ENCODE measurements at places on chromosomes 4 and X.
A peak's percentile ranks its signal among the peaks of the same experiment; 100 is the strongest.

GRCh38 chr4:53645108-53645507, 53.8 kb upstream of the LNX1 start:
- no peak for DNase-seq

DNA sequence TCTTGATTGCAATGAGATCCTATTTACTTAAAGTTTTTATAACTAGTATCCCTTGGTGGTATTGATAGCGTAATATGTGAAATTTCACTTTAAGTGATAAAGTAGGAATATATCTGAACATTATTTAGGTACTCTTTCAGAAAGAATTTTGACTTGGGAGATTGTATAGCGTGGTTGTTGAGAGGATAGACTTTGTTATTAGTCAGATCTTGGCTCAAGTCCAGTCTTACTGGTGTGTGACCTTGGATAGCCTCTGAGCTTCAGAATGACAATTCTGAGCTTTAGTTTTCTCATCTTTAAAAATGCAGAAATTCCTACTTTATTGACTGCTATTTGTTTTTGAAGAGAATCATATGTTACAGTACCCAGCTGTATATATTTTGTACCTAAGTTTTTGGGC, 32.6 kb downstream of the DCK start:
- DNase-seq = no peak

- DNase-seq = peak; percentile 72
Measured at GRCh38 chr4:83083925-83084475, 30.5 kb downstream of the PLAC8 start.

DNA sequence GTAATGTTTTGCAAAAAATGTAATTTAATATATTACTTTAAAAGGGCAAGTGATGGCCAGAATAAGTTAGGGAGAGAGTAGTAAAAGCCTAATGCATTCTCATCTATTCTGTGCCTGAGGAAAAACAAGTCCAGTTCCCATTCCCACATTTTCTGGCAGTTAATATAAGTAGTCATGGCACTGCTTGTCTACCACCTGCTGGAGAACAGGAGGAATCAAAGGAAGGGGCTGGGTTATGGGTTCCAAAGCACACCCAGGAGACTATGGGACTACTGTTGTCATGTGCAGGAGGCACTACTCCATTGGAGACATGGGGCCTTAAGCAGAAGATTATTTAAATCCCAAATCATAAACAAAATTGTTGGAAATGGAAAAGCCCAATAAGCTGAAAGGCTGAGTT, 2618.6 kb downstream of the ARAP2 start:
- no peak for DNase-seq

DNA sequence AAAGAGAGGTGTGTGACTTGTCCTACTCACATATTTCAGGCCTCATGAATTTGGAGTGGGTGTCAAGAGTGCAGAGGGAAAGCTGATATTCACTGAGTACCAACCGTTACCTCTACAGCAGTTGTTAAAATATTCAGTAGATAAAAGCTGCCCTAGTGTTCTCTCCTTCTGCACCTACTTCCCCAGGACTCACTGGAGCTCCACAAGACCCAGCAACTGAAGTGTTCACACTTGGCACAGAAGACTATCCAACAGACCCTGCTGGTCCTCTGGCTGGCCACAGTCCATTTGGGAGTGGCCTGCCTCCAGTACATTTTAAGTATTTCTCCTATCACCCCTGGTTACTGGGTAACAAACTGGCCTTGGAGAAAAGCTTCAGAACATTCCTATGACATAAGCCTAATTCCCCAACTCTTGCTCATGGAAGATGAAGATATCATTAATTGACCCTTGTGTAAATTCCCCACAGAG, 70.8 kb downstream of the PPARGC1A start:
- DNase-seq = no peak

GRCh38 chr4:48445704-48446103, 37.4 kb upstream of the SLC10A4 start:
- no peak for DNase-seq

DNA sequence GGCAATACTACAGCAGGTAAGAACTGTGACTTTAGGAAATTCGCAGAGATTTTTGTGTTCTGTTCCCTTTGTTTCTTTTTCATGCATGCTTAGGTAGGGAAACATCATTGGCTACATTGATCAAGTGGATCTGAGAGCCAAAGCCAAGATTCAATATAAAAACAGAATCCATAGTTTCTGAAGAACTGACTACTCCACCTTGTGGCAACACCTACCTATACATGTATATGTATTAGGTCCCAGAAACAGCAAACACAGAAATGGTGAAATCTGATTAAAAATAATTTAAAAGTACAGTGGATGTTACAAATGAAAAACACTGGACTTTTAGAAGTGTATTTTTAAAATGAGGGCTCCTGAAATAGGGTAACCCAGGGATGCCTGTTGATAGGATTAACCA, 322.6 kb upstream of the MAOA start:
- DNase-seq = peak; percentile 5

- DNase-seq = no peak
Measured at GRCh38 chr4:62881901-62882300, 1527.3 kb downstream of the TECRL start.

DNA sequence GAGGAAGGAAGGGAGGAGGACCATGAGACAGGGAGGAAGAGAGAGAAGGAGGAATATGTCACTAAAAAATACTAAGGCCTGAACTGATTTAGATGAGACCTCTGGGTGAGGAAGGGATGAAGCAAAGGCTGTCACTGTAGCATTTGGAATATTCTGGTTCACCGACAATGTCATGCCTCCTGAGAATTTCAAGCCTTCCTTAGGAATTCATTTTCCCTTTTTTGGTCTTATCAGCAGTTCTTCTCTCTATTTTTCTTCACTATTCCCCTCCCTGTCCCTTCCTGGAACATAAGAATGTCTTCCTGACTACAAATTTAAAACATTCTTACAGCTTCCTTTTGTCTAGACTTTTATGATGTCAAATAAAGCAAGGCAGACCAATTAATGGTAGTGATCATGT, 527.8 kb downstream of the INPP4B start:
- DNase-seq = no peak

- DNase-seq = no peak
Measured at GRCh38 chrX:19666950-19667349, 151.6 kb upstream of the MAP3K15 start.

DNA sequence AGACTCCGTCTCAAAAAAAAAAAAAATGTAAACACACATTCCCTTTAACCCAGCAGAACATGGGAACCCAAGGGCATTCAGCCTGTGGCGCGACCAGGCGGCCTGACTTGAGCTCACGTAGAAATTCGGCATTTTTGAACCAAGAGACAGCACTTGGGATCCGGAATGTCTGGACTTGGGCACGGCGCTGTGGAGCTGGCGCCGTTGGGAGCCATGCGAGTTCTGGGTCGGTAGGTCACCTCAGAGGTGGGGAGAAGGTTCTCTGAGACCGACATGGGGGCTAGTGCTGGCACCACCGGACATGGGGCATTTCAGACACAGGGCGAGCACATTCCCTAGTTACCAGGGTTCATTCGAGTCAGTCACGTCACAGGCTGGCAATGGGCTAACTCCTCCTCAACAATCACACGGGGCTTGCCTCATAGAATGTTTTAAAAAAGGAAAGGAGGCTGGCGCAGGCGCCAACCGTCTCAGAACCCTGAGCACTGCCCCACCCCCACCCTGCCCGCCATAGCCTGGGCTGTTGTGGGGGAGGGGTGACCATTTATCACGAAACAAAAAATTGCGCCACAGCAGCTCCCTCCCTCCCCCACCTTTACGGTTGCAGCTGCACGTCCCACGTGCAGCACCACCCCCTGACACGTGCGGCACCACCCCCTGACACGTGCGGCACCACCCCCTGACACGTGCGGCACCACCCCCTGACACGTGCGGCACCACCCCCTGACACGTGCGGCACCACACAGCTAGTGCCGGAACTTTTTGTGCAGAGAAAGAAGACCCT, at the start of gene TEX28:
TEX28 (minus strand) TSS at position 334 of the 784 bp plus-strand sequence. CDS start 3,007 bp downstream, outside the sequence.
- no peak for DNase-seq

DNA sequence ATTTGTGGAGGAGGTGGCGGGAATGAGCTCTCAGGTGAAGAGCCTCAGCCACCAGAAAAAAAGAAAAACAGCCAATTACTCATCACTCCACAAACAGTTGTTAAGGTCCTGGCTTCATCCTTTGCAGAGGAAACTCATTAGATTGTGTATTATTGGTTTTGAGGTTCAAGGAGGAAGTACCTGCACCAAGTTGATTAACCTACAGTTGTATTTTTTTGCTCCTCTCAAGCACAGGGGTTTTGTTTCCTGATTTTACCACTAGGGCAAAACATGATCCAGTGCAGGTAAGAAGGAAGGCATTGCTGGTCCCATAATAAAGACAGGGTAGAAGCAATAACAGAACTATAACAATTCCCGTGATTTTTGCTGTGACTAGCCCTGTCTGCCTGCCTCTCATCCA, 84.0 kb upstream of the QRFPR start:
- DNase-seq = no peak

- no peak for DNase-seq
Measured at GRCh38 chr4:165872461-165873297, at the start of gene TLL1. Gene TLL1, plus strand, starts transcription at chr4:165873237. Its CDS starts 668 bp downstream, at chr4:165873905.

DNA sequence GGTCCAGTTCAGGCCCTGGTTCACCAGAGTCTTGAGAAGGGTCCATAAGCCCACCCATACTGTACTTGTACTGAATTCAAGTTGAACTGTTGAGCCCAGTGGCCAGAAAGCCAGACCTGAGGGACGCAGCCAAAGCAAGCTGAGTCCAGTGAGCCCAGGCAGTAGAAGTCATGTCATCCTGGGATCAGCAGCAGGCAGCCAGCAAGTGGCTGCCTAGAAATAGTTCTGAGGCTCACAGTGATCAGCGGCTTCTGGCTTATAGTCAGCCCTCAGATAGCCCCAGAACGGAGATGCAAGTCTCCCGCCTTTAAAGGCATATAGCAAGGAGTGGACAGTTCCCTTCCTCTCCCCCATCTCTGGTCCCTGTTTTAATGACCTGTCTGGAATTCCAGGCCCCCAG, 347.1 kb downstream of the FBXW7 start:
- DNase-seq = no peak

- DNase-seq = peak; percentile 36
Measured at GRCh38 chr4:38803833-38804653, 548 bp downstream of the TLR1 start.

- no peak for DNase-seq
Measured at GRCh38 chr4:98462487-98462886, 195.9 kb downstream of the TSPAN5 start.

DNA sequence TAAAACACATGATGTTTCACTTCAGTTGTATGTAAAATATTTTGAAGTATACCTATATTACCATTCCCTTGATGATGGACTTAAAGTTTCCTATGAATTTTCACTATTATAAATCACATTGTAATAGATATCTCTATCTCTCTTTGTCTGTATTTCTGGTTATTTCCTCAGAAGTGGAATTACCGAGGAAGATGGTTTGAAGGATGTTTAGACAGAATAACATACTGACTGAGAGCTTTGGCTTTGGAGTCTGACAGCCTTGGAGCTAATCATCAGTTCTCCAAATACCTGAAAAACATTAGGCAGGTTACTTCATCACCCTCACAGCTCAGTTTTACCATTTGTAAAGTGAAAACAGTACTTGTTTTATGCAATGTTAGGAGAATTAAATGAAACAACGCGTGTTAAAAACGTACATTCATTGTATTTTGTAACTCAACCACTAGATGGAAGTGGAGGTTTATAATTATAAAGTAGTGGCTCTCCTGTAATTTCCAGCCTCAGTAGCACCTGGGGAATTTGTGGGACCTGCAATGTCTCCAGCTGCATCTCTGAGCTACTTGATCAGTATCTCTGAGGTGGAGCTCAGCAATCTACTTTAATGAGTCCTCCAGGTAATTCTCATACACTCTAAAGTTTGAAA, 14.3 kb downstream of the JCHAIN start:
- DNase-seq = peak; percentile 2

DNA sequence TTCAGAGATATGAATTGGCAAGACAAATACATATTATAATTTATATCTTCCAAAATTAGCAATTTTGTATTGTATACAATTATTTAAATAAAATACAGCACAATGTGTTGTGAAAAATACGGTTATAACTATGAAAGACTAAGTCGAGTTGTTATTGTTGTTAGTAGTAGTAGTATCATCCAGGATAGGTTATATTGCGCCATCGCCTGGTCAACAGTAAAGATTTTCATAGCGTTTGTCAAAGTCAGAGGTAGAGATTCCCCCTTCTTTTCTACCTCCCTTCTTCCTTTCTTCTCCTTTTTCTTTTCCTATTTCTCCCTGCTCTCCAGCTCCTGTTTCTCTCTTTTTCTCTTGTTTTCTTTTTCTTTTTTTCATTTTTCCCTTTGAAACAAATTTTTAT, 499.1 kb upstream of the EPHA5 start:
- DNase-seq = no peak

DNA sequence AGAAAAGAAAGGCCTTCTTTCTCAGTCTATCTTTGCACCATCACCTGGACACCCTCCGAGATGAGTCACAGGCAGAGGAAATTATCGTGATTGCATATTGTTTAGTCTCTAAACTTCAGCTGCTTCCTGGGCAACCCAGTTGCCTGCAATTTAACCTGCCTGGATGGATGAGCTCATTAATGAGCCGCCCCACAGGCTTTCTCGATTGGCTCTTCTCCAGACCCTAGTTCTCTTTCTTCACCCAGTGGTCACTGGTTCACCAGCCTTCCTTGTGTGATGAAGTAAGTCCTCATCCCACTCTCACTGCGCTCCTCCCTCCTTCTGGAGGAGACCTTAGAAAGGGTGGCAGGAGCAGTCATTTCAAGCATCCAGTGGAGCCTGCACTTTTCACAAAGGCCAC, 94.4 kb downstream of the SOWAHB start:
- DNase-seq = no peak

- no peak for DNase-seq
Measured at GRCh38 chr4:23888421-23889319, 1.2 kb downstream of the PPARGC1A start.

GRCh38 chr4:42819863-42820514, 72.5 kb upstream of the GRXCR1 start:
- no peak for DNase-seq

DNA sequence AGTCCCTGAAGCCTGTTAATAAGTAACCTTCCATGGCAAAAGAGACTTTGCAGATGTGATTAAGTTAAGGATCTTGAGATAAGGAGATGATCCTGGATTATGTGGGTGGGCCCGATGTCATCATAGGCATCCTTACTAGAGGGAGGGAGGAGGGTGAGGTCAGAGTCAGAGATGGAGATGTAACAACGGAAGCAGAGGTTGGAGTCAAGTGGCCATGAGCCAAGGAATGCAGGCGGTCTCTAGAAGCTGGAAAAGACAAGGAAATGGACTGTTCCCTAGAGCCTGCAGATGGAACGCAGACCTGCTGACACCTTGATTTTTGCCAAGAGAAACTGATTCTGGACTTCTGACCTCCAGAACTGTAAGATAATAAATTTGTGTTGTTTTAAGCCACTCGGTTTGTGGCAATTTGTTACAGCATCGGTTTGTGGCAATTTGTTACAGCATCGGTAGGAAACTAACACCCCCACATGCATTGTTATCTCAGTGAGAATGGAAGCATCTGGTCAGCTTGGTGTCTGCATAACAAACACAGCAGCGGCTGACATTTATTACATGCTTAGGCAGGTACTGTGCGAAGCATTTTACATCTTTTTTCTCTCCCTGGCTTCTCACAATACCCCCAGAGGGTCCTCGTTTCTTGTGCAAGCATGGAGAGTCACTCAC, 55.6 kb downstream of the CLDN34 start:
- DNase-seq = no peak

- no peak for DNase-seq
Measured at GRCh38 chrX:4570151-4570550, 856.7 kb upstream of the PRKX start.

Data from CD4-positive, alpha-beta T cell treated with Interleukin-6 at 100 ng/mL for 8 hours (primary cell).